ENCODE measurements at places on chromosomes 1 and 21.

GRCh38 chr1:152451254-152451653 lies 37.2 kb upstream of the CRNN start:
- no peak for DNase-seq

- DNase-seq: no peak
Measured at GRCh38 chr1:1167398-1167821, 6.3 kb upstream of the TTLL10 start.

DNA sequence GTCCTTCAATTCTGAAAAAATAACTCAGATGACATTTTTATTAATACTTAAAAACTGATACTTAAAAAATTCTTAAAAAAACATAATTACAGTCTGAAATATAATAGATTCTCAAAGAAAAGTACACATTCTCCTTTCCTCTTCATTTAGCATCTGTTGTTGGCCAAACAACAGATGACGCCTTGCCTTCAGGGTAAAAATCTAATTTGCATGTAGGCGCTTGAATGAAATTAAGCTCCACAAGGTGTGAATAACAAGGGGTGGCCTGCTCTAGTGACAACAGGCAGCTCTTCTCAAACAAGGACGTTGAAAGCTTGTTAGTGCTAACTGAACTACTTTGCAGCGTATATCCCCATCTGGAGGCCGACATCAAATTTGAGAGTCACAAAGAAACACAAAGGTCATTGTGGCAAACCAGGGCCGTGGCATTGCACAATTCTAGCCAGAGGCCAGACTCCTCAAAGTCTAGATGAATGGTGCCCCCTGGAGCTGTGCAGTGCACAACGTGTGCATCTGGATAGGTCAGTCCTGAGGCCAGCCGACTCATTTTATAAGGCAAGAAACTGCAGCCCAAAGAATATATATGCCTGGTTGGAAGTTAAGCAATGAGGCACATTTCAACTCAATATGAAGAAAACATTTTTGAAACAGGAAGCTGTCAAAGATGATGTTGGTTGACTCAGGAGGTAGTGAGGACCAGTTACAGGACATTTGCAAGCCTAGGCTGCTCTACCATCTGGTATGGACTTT lies 459.2 kb upstream of the RUNX1 start:
- no peak for DNase-seq

DNA sequence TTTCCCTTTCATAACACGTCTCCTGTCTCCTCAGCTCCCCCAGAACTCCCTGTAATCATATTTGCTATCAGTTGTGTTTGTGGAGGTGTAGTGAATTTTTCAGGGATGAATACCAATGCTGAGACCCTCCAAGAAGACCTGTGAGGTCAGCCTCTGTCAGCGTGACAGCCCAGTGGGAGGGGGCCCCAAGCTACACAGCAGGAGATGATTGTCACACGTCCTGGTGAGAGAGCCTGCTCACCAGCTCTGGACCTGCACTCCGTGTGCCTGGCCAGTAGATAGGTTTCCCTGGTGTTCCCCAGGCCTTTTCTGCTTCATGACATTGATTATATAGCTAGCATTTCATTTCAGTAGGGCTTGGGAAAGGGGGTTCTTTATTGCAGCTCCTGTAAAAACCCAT lies 421.5 kb downstream of the KIF26B start:
- no peak for DNase-seq

GRCh38 chr1:47215713-47216112 lies 16.3 kb downstream of the TAL1 start:
- no peak for DNase-seq

DNA sequence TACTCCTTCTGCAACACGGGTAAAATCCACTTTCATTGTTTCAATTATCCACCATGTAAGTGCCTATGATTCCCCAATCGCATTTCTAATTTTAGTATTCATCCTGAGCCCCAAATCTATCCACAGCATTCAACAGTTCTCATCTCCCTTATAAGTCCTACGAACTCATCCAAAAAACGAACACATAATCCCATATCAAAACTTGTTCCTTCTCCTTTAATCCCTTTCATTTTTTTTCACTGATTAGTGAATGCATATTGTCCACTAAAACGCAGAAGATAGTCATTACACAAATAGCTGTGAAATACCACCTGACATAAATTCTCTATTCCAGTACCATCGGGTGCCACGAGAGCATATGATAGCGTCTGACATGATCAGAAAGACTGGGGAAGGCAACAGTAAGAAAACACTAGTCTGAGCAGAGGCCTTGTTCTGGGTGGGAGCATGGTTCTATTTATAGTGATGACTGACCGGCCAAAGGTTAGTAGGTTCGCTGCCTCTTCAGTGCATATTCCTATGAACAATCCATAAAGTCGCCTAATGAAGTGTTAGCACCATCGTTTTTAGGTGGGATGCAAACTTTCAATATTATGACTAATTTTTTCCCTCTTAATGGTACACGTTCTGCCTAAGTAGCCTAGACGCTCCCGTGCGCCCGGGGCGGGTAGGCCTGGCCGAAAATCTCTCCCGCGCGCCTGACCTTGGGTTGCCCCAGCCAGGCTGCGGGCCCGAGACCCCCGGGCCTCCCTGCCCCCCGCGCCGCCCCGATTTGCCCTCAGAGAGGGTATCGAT lies 648 bp downstream of the ATP5PF start:
- DNase-seq: peak; percentile 46

Measured in stimulated activated CD4-positive, alpha-beta T cell treated with anti-CD3 and anti-CD28 coated beads, Interleukin-4, amount 100 ng/mL, for 1 hour (primary cell).